NCI-H1930 (cell line): ENCODE measurements at places on chromosomes 12 and 14.

DNA sequence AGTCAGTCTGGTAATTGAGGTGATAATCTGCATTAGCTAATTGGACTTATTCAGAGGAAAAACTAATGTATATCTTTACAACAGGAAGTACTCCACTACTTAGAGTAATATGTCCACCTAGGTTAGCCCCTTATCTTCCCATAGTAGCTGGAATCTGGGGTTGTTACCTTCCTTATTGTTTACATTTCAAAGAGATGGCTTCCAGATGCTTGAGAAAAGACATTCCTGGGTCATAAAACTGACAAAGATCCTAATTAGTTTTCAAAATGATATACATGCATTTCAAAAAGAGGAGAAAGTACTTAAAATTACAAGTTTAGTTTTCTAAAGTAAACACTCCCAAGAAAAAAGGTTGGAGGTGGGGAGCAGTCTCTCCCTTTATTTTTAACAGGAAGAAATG, 78.1 kb downstream of the RPL10L start:
- no peak for DNase-seq

DNA sequence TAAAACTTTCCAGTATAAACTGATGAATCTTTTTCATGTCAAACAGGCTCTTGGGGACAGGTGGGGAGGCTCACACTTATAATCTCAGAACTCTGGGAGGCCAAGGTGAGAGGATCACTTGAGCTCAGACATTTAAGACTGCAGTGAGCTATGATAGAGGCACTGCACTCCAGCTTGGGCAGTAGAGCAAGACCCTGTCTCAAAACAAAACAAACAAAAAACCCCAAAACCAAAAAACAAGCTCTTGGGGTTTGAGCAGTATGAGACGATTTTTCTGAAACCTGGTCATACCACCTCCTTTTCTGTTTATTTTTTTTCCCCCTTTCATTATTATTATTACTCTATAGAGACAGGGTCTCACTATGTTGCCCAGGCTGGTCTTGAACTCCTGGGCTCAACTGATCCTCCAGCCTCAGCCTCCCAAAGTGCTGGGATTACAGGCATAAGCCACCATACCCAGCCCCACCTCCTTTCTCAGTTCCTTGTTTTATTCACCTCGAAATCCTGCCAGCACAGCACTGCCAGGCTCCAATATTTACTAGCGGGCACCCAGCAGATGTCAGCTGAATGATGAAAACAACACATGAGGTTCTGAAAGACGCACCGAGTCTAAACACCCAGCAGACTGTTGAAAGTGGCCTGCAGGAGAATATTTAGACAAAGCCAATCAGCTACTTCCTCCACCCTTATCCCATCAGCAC, 19.5 kb upstream of the CDK17 start:
- DNase-seq: no peak

DNA sequence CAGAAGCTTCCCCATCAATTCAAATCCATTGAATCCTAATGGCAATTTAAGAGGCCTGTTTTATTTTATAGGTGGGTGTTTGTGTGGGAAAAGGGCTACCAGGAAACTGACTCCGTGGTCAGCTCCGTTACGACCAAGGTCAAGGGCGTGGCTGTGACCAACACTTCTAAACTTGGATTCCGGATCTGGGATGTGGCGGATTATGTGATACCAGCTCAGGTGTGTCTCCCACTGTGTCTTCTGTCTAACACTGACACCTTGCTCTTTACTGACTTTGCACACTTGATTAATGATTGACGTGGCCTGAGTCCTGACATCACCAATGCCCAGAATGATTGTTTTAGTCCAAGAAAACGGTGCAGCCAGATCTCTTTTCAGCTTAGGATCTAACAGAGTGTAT, 7.1 kb downstream of the P2RX4 start:
- DNase-seq: no peak

- no peak for DNase-seq
Measured at GRCh38 chr12:64674367-64674922, 64.2 kb downstream of the RASSF3 start.

DNA sequence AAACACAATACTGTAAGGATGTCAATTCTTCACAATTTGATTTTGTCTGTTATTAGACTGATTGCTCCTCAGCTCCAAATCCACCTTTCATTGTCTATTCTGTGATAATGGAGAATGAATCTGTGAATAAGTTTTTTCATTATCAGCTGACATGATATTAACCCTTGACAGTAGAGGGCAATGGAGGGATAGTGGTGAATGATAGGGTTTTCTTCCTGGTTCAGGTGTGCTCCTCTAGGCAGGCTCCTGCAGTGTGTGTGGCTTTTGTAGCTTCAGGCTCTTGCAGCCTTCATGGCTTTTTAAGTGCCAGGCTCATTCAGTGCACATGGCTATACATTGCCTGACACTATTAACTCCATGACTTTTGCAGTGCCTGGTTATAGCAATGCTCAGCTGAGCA, 23.4 kb upstream of the ZNF641 start:
- no peak for DNase-seq

DNA sequence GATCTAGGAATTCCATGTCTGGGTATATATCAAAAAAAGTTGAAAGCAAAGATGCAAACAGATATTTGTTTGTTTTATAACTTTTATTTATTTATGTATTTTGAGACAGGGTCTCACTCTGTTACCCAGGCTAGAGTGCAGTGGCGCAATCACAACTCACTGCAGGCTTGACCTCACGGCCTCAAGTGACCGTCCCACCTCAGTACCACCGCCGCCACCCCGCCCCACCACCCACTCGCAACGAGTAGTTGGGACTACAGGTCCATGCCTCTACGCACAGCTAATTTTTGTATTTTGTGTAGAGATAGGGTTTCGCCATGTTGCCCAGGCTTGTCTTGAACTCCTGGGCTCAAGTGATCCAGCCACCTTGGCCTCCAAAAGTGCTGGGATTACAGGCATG, 66.5 kb upstream of the KTN1 start:
- no peak for DNase-seq

- no peak for DNase-seq
Measured at GRCh38 chr12:42421844-42422779, 96.1 kb downstream of the PPHLN1 start.
